ENCODE measurements at places on chromosomes 12 and 14.

DNA sequence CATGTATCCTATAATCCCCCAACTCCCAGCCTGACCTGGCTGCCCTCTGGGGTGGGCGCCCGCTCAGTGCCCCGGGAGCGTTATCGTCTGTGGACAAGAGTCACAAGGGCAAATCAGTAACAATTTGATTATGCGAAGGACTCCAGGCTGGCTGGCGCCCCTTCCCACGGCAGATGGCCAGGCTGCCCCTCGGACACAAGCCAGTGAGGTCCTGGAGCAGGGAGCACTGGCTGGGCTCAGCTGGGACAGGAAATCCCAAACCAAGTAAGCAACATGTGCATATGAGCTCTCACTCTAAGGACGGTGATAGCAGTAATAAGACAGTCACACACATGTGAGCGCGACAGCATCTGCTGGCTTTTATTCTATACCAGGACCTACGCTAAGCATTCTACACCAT is 59.3 kb upstream of the FAM222A start:
- no peak for DNase-seq

- DNase-seq = peak; percentile 42
Measured at GRCh38 chr12:42468341-42468821, 121.2 kb downstream of the PRICKLE1 start.

GRCh38 chr14:37170993-37171392 is 1.4 kb downstream of the SLC25A21 start:
- no peak for DNase-seq

- peak; percentile 5 for DNase-seq
Measured at GRCh38 chr14:84961637-84962036, 568.3 kb upstream of the FLRT2 start.

DNA sequence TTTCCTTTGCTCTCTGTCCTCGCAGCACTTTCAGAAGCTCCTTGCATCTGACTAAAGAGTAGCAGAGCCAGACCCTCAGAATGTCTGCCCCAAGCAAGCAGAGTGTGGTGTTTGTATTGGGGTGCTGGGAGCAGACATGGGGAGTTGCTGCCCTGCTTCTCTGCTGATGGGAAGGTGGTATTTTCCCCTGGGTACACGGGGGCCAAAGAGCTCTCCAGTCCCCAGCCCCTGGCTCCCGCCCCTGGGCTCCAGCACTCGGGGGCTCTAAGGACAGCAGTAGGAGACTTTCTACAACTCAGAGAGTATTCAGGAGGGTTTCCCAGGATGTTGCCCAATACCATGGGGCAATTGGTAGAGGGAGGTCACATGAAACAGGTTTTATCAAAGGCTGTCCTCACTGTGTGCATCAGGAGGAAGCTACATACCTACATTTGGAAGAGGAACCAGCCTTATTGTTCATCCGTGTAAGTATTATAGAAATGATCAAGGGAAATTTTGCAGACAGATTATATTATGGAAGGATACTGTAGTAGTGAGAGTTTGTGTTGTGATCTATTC is 50.3 kb downstream of the DAD1 start:
- no peak for DNase-seq

DNA sequence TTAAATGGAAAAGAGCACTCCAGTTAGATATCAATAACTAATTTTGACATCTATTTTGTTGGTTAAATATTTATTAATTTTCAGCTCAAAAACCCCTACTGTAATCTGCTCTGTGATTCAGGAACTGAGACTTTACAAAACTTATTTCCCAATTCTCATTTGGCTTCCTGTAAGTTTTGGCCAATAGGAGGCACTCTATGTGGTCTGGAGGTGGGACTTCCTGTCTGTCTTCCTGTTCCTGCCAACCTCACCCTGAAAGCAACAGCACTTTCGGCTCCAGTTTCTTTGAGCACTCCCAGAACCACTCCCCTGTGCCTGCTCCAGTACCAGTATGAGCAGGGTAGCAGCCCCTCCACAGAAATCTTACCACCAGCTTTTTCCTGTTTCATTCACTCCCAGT is 1027.0 kb downstream of the VRK1 start:
- no peak for DNase-seq

GRCh38 chr12:71186571-71187288 is 28.9 kb upstream of the TSPAN8 start:
- no peak for DNase-seq

- DNase-seq = peak; percentile 5
Measured at GRCh38 chr14:21385188-21385904, 1.5 kb upstream of the SUPT16H start.

DNA sequence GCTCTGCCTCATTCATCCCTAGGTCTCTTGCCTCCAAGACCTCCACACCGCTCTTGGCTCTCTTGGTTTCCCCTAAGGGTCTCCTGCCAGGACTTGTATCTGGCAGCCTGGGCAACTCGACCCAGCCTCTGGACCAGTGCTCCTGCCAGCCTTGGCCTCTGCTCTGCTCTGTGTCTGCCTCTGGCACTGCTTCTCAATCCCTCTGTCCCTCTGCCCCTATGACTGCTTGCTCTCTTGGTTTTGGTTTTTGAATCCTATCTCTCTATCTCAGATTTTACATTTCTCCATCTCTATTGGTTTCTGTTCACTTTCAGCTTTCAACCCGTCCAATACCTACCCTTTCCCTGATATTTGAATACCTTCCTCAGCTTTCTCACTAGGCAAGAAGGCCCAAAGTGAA is 6.3 kb downstream of the ITGA5 start:
- DNase-seq = no peak
